ENCODE measurements at places on chromosomes 11 and 22.

GRCh38 chr22:39238966-39239505 is 5.7 kb downstream of the PDGFB start:
- no peak for DNase-seq

DNA sequence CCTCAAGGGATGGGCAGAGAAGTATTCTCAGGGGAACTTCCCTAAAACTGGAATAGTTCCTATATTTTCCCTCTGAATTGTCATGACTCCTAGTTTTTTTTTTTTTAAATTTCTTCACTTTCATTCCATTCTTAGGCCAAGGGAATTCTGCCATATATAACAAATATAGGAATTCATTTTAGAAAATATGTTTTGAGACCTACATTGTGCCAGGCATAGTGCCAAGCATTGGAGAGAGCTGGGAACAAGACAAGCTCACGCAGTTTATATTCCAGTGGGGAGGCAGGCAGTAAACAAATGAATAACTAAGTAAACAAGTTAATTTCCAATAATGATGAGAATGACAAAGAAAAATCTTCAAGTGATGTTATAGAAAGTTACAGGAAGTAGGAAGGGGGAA is 2.6 kb upstream of the NPTXR start:
- no peak for DNase-seq

- no peak for DNase-seq
These were observed 58.4 kb downstream of the DGCR2 start for GRCh38 chr22:19063581-19064353.

GRCh38 chr11:75851203-75851602 is 36.2 kb downstream of the UVRAG start:
- DNase-seq: no peak

GRCh38 chr11:125621995-125622394 is 3.0 kb upstream of the CHEK1 start:
- DNase-seq: peak; percentile 35

GRCh38 chr11:128757886-128758612 is 64.2 kb downstream of the FLI1 start:
- no peak for DNase-seq

DNA sequence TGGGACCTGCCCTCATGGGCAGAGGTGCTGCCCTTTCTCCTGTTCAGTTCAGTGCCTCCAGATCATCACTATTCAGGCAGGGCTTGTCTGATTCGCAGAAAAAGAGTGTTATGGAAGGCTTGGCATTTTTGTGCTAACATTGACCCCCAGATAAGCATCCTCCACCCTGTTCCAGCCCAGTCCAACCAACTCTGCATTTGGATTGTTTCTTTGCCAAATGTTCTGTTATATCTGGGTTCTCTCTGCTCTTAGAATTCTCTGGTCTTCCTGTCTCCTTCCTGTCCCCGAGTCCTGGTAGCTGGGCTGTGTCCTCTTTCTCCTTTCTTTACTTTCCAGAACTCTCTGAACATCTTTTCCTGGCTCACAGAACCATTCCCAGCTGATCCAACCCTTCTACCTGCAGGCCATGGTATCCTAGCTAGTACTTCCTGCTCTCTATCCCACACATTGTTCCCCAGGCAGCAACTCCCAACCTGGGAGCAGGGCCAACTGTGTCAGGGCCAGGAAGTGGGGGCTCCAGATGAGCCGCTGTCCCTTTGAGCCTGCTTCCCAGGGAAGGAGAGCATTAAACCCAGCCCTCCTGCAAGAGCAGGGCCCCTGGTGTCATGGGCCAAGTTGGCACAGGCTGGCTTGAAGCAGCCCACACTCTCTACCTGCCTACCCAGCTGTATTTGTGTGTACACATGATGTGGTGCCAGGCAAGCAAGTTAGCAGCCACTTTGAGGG is 280.7 kb upstream of the CADM1 start:
- DNase-seq: no peak

- no peak for DNase-seq
These were observed 98.6 kb upstream of the USP47 start for GRCh38 chr11:11743216-11743615.

DNA sequence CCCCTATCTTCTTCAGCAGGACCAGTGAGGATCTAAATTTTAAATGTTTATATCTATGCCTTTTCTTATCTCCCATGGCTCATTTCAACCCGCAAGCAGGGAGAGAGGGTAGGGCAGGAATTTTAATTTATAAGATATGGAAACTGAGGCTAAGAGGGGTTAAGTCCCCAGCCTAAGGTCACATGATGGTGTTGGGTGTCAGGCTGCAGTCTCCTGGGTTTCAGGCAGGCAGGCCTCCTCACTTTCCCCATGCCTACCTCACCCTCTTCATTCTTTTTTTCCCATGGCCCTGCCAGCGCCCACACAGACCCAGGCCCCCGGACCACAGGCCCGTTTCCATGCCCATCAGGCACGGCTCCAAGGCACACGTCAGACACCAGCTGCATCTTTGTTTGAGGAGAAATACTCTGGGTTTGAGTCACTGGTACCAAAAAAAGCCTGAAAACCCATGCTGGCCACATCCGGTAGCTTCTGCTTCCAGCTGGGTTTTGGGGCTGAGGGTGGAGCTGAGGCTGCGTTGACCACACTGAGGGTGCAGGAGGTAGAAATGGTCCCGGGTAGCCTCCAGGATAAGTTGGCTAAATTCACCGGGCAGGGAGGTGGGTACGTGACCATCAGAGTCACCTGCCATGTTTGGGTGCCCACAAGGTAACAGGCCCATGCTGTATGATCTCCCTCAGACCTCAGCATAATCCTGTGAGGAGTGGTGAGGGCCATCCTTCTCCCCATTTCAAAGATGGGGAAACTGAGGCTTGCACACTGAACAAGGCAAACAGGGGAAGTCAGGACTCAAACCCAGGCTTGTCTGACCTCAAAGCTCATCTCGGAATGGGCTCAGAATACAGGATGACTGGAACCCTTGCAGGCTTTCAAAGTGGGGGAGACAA is 7.5 kb downstream of the CRYBB1 start:
- DNase-seq: no peak

DNA sequence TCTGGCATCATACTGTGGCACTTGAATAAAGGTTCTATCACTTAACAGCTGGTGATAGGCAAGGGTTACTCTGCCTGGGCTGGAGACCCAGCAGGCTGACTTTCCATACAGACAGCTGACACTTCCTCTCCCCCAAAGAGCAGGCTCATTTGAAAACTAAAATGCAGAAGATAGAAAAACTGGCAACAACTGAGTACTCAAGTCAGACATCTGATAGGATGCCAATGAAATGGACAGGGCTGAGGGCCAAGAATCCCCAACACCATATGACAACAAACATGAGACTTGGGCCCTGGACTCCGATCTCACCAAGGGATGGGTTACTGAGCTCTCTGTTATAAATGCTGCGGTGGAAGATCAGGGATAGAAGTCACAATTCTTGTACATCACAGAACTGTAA is 237.2 kb downstream of the LRRC4C start:
- no peak for DNase-seq

DNA sequence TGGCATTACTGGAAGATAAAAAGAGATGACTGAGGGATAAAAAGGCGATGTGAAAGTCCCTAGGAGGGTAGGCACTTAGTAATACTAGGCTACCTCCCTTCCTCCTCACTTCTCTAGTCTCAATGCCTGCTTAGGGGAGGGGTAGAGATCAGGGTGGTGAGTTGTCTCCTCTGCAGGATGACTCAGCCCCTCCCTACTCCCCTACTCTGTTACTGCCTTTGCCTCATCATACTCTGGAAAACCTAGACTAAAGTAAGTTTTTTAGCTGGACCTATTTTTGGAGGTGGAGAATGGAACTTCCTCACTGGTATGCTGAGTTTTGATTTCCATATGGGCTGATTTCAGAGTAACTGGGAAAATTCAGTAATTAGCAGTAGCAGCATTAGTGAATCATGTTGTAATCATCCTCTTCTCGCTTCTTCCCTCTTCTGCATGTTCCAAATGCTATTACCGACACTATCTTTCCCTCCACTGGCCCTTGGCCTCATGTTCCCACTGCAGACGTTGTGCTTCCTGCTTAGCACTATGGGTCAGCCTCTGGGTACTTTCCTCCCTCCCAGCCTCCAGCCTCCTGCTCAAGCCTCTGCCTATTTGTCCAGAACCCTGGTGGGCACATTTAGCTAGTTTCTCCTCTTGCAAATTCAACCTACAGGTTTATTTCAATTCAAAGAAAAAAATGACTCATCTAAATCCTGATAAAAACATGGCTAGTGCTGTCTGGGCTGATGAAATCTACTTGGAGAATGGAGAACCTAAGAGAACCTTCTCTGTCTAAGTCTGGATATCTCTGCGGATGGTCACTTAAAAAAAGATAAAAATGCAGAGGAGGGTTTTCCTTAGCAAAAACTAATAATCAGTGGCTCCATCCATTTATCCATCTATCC is 281.7 kb downstream of the ST3GAL4 start:
- no peak for DNase-seq

GRCh38 chr11:112269139-112269538 is 8.5 kb upstream of the PLET1 start:
- no peak for DNase-seq

Measured in kidney capillary endothelial cell (primary cell).